ENCODE measurements at places on chromosomes 5 and 9. TPM values are rescaled to one million over a fixed set of nuclear protein-coding genes. Genes with fewer than 3 reads are reported as not detected.

STPG3 gene
- not detected for total RNA-seq

PCDHB8 gene
- 3.5 TPM for total RNA-seq

GPR151 gene
- total RNA-seq = not detected

LIX1 gene
- not detected for total RNA-seq

LCN9 gene
- total RNA-seq = not detected

IGFBPL1 gene
- 2.7 TPM for total RNA-seq

SPINK4 gene
- not detected for total RNA-seq

PCDHGB7 gene
- 12.2 TPM for total RNA-seq

BSPRY gene
- total RNA-seq = 0.28 TPM

KDM3B gene
- total RNA-seq = 54.5 TPM

FOXD4L3 gene
- not detected for total RNA-seq

SLC31A2 gene
- 9.7 TPM for total RNA-seq

AIF1L gene
- total RNA-seq = 27.3 TPM

C5 gene
- 5.9 TPM for total RNA-seq

PKD2L2 gene
- 0.29 TPM for total RNA-seq

NUP155 gene
- total RNA-seq = 18.4 TPM

C5orf52 gene
- not detected for total RNA-seq

UBAP2 gene
- total RNA-seq = 23.3 TPM

RASGEF1C gene
- 0.24 TPM for total RNA-seq

HEMGN gene
- total RNA-seq = 0.83 TPM

ESM1 gene
- total RNA-seq = 0.19 TPM

DAB2IP gene
- 83.8 TPM for total RNA-seq

PCDHA1 gene
- total RNA-seq = not detected

PCSK1 gene
- total RNA-seq = 18.5 TPM

ARL14EPL gene
- not detected for total RNA-seq

GPX3 gene
- total RNA-seq = 1,026 TPM

AHRR gene
- 2.9 TPM for total RNA-seq

PITX1 gene
- total RNA-seq = 0.81 TPM

CCNO gene
- total RNA-seq = 0.42 TPM

OLFM1 gene
- 38.2 TPM for total RNA-seq

TMOD1 gene
- 72.1 TPM for total RNA-seq

LRRC26 gene
- not detected for total RNA-seq

SPINK1 gene
- total RNA-seq = 1.3 TPM

PCDHB12 gene
- 4.1 TPM for total RNA-seq

NUTM2G gene
- total RNA-seq = not detected

SLC26A2 gene
- total RNA-seq = 13.2 TPM

NOXA1 gene
- 2.7 TPM for total RNA-seq

KIF4B gene
- total RNA-seq = 0.14 TPM

PAEP gene
- total RNA-seq = not detected

PTPRD gene
- 21.4 TPM for total RNA-seq

LRRC19 gene
- not detected for total RNA-seq

UBTD2 gene
- 24.0 TPM for total RNA-seq

LMX1B gene
- 1.6 TPM for total RNA-seq

MEGF10 gene
- 0.29 TPM for total RNA-seq

CDO1 gene
- 6.4 TPM for total RNA-seq
